ENCODE measurements at places on chromosomes 2 and 18. TPM values are rescaled to one million over a fixed set of nuclear protein-coding genes. Genes with fewer than 3 reads are reported as not detected.

DNA sequence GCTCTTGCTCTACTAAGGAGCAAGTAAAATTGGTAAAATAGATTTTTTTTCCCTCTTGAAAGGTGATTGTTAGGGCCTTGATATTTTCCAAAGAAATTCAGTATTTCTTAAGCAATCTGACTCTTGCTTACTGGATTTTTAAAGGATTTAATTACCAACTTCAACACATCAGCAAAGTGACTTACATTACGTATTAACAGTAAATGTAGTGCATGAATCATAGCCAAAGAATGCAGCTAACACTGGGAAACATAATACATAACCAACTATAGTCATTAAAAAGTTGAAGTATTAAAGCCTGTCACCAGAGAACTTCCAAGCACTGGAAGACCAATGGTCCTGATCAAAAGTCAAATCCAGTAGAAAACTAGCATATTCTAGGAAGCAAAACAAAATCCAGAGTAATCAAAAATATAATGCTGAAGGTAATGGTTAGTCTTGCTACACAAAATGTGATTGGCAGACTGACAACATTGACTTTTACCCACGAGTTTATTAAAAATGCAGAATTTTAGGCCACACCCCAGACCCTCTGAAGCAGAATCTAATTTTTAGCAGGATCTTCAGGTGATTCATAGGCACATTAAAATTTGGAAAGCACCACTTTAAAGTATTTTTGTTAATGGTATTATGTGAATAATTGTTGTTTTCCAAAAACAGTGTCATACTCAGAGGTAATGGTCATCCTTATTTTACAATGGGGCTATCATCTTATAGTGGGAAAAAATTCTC, 31.8 kb upstream of the CAVIN2 start:
- H3K27ac ChIP-seq, result no peak overlapping the region
- H3K36me3 ChIP-seq, result no peaks in the 10 kb centered on the region
- no peak overlapping the region for H3K4me3 ChIP-seq
- no peaks in the 10 kb centered on the region for H3K4me1 ChIP-seq
- DNase-seq, result no peak

DNA sequence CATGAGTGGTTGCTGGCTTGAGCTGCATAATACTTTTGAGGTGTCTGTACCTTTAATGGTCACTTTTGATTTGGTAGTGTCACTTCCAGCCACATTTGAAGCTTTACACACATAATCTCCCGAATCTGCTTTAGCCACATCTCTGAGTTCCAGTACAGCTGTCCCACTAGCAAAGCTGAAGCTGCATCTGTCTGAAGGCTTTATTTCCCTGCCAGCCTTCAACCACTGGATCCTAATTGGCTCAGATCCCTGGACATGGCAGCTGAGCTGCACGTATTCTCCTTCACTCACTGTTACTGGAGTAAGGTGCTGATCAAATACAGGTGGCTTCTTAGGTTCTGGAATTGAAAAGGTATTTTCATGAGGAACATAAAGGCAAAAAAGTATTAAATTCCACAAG, 99.7 kb downstream of the TTN start:
- no peak for DNase-seq
- H3K27me3 ChIP-seq, result no peaks in the 10 kb centered on the region
- H3K36me3 ChIP-seq, result peaks cover 100% of the 10 kb centered on the region
- H3K27ac ChIP-seq, result no peak overlapping the region
- H3K4me3 ChIP-seq, result no peak overlapping the region

REG3A gene
- total RNA-seq, result not detected

DNA sequence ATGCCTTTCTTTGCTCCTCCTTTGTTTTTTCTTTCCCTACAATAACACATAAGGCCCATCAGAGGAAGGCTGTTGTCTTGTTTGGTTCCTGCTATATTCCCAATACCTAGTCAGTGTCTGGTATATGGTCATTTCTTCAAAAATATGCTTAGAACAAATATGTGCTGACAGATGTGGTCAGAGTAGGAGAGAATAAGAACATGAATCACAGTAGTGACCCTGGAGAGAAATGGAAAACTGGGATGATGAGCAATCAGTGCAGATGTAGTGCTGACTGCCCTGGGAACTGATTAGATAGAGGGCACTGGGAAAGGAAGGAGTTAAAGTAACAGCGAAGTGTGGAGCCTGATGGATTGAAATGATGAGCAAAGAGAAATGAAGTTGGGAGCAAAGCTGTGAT, 189.4 kb upstream of the LHCGR start:
- H3K4me3 ChIP-seq, result no peak overlapping the region
- no peaks in the 10 kb centered on the region for H3K36me3 ChIP-seq
- DNase-seq, result no peak

PRADC1 gene
- total RNA-seq, result 49.5 TPM

ST6GAL2 gene
- total RNA-seq, result 0.59 TPM

DNA sequence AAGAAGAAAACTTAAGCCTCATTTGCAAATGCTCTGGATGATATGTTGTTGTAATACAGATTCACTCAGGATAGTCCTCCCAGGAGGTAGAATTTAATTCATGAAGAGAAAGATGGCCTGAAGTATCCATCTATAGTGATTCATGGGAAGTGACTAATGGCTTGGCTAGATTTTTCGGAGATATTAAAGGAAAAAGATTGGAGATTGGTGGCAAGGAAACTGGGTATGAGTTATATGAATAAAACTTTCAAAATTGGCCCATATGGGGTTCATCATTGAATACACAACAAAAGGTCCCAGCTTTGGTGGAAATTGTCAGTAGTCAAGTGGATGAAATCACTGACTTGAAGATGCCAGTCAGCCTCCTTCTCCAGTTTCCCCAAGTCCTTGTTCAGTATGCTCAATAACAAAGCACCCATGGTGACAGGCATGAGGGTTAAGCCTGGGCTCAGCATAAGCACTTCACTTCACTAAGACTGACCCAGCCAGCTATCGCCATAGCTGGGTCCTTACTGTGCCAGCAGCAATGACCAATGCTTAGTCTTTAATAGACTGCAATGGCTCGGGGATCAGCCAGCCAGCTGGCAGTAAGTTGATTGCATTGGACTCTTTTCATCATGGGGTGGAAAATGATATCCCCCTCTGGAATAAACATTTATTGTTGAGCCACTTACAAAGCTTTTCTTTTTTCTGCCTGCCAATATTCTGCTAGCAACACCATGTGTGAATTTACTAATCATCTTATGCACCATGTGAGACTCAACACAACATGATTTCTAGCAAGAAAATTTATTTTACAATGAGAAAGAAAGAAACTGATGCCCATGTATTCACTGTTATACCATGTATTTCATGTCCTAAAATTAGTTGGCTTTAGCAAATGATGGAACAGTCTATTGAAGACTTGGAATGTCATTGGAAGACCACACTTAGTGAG, 176.6 kb upstream of the TACR1 start:
- no peak overlapping the region for H3K27ac ChIP-seq
- no peak for DNase-seq
- no peak overlapping the region for H3K4me3 ChIP-seq
- no peaks in the 10 kb centered on the region for H3K4me1 ChIP-seq
- no peaks in the 10 kb centered on the region for H3K27me3 ChIP-seq

TGFA gene
- total RNA-seq, result 1.7 TPM

DNA sequence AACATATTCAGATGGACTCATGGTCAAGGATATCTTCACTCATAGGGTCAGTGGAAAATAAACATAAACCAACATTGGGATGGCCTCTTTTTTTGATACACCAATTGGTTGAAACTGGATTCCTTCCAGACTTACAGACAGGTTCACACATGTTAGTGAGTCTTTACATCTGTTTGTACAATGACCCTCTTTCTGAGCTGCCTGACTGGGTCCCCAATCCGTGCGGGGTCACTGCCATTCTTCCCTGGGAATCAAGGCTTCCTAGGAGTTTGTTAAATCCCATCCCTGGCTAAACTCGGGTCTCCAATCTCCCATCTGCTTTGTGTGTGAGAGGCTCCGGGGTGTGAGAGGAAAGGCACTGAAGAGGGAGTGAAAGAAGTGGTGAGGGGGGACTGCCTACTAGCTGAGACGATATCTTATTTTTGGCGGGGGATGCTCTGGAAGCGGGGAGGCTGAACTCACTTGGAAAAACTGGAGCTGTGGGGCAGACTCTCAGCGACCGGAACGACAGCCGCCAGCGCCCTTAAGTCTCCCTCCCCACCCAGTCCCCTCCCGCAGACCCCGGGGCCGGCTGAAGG, 487 bp downstream of the STARD6 start:
- peak overlapping the region; percentile 86 for H3K4me3 ChIP-seq
- peak overlapping the region; percentile 73 for H3K27ac ChIP-seq
- H3K36me3 ChIP-seq, result no peaks in the 10 kb centered on the region
- no peaks in the 10 kb centered on the region for H3K4me1 ChIP-seq
- DNase-seq, result no peak

DNA sequence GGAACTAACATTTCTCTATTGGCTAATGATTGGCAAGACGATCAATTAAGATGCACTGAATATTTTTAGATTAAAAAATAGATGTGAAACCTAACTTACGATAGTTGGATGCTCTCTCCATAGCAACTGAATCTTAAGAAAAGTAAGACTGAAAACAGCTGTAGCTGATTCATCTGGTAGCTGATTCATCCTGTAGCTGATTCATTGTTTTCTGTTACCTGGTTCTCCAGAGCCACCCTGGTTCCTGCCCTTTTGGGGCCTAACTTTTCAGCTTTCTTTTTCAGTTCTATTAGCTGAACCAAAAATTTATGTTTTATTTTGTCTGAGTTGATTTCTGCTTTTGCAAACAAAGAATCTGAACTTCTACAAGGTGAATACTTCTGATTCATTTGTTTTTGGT, 22.7 kb upstream of the SPR start:
- H3K27ac ChIP-seq, result no peak overlapping the region
- no peaks in the 10 kb centered on the region for H3K27me3 ChIP-seq
- no peaks in the 10 kb centered on the region for H3K36me3 ChIP-seq
- DNase-seq, result no peak
- H3K4me1 ChIP-seq, result no peaks in the 10 kb centered on the region

PJVK gene
- total RNA-seq, result 0.59 TPM

GRCh38 chr2:7719876-7720275, 802.7 kb downstream of the RNF144A start:
- no peak overlapping the region for H3K27ac ChIP-seq
- no peaks in the 10 kb centered on the region for H3K27me3 ChIP-seq
- H3K4me3 ChIP-seq, result no peak overlapping the region
- H3K36me3 ChIP-seq, result no peaks in the 10 kb centered on the region

DNA sequence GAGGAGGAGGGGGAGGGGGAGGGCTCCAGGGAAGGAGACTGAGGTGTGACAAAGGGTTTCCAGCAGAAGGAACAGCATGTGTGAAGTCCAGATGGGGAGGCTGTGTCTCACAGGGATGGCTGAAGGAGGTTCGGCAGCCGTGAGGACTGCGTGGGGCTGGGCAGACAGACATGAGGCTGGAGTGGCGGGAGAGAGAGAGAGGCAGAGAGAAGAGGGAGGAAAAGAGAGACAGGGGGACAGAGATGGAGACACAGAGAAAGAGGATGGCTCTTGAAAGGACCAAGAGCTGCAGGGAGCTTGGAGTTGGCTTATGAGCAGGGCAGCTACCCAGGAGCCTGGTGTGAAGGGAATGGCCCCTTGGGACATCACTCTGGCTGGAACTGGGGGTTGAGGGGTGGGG, 138.9 kb upstream of the ASB18 start:
- DNase-seq, result no peak
- H3K27me3 ChIP-seq, result no peaks in the 10 kb centered on the region
- H3K4me1 ChIP-seq, result no peaks in the 10 kb centered on the region
- H3K36me3 ChIP-seq, result no peaks in the 10 kb centered on the region
- H3K27ac ChIP-seq, result no peak overlapping the region

DNA sequence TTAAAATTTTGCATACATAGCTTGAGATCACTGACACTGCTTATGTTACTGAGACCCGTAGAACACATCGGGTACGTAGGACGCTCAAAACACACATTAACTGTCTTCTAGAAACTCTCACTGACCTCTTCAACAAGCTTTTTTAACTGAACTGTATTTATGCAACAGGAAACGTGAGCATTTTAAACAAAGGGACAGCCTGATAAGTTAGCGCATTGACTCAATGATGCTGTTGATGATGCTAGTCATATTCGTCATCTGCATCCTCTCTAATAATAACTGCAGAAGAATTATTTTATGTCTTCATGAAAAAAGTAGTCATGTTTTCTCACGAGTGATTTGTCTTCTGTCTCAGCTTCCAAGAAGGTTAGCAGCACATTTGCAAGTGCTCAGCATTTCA, 824.0 kb downstream of the DCDC2C start:
- no peaks in the 10 kb centered on the region for H3K4me1 ChIP-seq
- H3K27ac ChIP-seq, result no peak overlapping the region
- no peak overlapping the region for H3K4me3 ChIP-seq
- no peaks in the 10 kb centered on the region for H3K36me3 ChIP-seq

NCKAP5 gene
- 3.6 TPM for total RNA-seq

CPLX4 gene
- total RNA-seq, result not detected

- no peaks in the 10 kb centered on the region for H3K36me3 ChIP-seq
- no peaks in the 10 kb centered on the region for H3K27me3 ChIP-seq
Measured at GRCh38 chr2:116411211-116411610, 1403.3 kb upstream of the DDX18 start.

GRCh38 chr2:96690306-96691021, 47.9 kb downstream of the FER1L5 start:
- DNase-seq, result no peak
- no peaks in the 10 kb centered on the region for H3K36me3 ChIP-seq
- H3K27ac ChIP-seq, result no peak overlapping the region
- no peaks in the 10 kb centered on the region for H3K4me1 ChIP-seq

NEURL3 gene
- not detected for total RNA-seq

GRCh38 chr2:190916829-190917228, 36.2 kb downstream of the GLS start:
- H3K4me3 ChIP-seq, result no peak overlapping the region
- H3K27me3 ChIP-seq, result no peaks in the 10 kb centered on the region
- peaks cover 41% of the 10 kb centered on the region for H3K36me3 ChIP-seq
- H3K27ac ChIP-seq, result no peak overlapping the region

- H3K36me3 ChIP-seq, result no peaks in the 10 kb centered on the region
- H3K27ac ChIP-seq, result no peak overlapping the region
- DNase-seq, result no peak
Measured at GRCh38 chr18:5585653-5586052, 41.9 kb upstream of the EPB41L3 start.

DNA sequence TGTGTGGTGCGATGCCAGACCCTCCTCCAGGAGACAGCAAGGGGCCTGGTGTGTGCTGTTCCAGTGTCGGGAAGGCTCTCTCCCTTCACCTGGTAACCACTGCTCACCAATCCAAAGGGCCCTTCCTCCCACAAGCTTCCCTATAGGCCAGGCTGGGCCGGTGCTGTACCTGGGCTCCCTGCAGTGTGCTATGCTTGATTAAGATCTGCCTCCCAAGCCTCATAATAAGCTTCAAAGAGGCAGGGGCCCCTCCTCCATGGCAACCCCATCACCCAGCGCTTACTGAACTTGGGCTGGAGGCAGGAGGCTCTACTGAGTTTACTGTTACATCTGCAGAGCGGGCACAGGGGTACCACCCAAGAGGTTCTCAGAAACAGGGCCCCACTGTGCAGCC, 4.5 kb upstream of the MAL start:
- no peaks in the 10 kb centered on the region for H3K4me1 ChIP-seq
- no peak for DNase-seq
- no peaks in the 10 kb centered on the region for H3K36me3 ChIP-seq
- H3K27me3 ChIP-seq, result no peaks in the 10 kb centered on the region
- no peak overlapping the region for H3K4me3 ChIP-seq
- no peak overlapping the region for H3K27ac ChIP-seq

- no peak overlapping the region for H3K27ac ChIP-seq
- H3K4me3 ChIP-seq, result no peak overlapping the region
- no peaks in the 10 kb centered on the region for H3K36me3 ChIP-seq
Measured at GRCh38 chr2:240856151-240856980, 12.3 kb upstream of the AGXT start.

PTPRN gene
- not detected for total RNA-seq

- H3K36me3 ChIP-seq, result no peaks in the 10 kb centered on the region
- H3K4me1 ChIP-seq, result no peaks in the 10 kb centered on the region
- no peak overlapping the region for H3K27ac ChIP-seq
- H3K27me3 ChIP-seq, result no peaks in the 10 kb centered on the region
- DNase-seq, result no peak
Measured at GRCh38 chr2:209314653-209315052, 109.2 kb upstream of the MAP2 start.

TMEM169 gene
- 0.26 TPM for total RNA-seq

CXCR1 gene
- 0.51 TPM for total RNA-seq

Measured in right atrium auricular region (tissue), 2 donors.